ENCODE measurements at places on chromosomes 12 and 14.

DNA sequence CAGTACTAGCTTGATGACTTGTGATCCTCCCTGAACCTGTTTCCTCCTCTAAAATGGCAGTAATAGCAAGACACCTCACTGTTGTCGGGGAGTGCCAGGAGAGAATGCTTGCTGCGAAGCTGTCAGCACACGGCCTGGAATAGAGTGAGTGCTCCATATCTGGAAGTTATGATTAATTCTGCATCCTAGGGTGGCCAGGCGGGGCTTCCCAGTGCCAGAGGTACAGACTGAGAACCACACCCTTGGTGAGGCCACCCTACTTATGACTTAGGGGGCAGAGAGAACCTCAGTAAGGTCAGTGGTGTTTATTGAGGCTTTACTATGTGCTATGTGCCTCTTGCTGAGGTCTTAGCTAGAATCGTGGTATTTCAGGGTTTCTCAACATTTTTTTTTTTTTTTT is 20.1 kb downstream of the MORN3 start:
- DNase-seq = no peak

DNA sequence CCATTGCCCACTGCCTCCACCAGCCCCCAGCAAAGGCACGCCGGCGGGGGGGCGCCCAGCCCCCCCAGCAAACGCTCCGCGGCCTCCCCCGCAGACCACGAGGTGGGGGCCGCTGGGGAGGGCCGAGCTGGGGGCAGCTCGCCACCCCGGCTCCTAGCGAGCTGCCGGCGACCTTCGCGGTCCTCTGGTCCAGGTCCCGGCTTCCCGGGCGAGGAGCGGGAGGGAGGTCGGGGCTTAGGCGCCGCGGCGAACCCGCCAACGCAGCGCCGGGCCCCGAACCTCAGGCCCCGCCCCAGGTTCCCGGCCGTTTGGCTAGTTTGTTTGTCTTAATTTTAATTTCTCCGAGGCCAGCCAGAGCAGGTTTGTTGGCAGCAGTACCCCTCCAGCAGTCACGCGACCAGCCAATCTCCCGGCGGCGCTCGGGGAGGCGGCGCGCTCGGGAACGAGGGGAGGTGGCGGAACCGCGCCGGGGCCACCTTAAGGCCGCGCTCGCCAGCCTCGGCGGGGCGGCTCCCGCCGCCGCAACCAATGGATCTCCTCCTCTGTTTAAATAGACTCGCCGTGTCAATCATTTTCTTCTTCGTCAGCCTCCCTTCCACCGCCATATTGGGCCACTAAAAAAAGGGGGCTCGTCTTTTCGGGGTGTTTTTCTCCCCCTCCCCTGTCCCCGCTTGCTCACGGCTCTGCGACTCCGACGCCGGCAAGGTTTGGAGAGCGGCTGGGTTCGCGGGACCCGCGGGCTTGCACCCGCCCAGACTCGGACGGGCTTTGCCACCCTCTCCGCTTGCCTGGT is at the start of gene CDKN1B:
Gene CDKN1B, plus strand, starts transcription at position 576 of the 793 bp plus-strand sequence. CDS start 472 bp downstream, outside the sequence.
- DNase-seq = peak; percentile 99

- no peak for DNase-seq
Measured at GRCh38 chr12:19800884-19801283, 361.6 kb downstream of the AEBP2 start.

DNA sequence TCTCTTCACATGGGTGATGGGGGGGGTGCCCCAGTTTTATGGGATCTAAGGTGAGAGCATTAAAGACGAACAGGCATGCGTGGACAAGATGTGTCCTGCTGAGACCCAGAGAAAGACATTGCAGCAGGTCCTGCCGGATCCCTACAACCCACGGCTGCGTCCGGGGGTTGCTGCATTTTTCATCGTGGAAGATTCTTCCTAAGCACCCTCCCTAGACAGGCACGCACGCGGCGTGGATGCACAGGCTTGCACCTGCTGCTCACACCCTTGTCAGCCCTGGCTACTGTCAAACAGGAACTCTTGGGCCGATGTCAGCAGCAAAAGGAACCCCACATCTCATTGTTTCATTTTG is 280.6 kb upstream of the RTL1 start:
- DNase-seq = no peak

DNA sequence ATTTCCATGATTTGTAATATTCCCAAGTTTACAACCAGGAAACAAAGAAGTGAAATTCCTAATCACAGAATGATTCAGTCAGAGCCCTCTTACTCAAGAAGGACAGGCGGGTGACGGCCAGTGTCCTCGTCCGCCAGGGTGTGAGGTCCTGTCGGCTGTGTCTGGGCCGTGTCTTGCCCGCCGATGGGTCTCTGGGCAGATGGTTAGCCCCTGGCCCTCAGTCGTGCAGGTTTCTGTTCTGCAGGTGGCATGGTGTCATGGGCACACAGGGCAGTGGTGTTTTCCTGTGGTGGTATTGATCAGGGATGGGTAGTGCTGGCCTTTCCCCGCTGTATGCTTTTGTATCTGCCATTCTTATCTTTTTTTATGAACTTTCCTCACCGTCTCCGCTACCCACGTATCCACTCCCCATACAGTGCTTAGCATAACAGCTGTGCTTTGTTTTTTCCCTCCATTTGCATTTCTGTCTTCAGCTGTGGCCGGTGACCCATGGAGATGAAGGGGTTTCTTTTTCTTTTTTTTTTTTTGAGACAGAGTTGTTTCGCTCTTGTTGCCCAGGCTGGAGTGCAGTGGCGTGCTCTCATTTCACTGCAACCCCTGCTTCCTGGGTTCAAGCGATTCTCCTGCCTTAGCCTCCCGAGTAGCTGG is 100.7 kb downstream of the TSPAN9 start:
- DNase-seq = no peak

- no peak for DNase-seq
Measured at GRCh38 chr14:74271365-74271764, 31.4 kb downstream of the ABCD4 start.

DNA sequence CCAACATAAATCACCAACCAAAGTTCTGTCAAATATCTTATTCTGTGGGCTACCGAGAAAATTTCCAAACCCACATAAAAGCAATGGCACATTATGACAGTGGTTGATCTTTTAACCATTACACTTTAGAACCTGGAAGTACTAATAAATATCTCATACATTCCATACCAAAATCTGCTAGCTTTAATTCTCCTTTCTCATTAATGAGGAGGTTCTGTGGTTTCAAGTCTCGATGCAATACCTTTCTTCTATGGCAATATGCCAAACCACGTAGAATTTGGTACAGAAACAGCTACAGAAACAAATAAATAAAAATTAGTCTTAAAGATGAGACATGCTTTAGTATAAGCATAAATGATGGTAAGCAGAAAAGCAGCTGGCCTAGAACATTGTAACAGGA is 100.7 kb downstream of the ELK3 start:
- DNase-seq = no peak

DNA sequence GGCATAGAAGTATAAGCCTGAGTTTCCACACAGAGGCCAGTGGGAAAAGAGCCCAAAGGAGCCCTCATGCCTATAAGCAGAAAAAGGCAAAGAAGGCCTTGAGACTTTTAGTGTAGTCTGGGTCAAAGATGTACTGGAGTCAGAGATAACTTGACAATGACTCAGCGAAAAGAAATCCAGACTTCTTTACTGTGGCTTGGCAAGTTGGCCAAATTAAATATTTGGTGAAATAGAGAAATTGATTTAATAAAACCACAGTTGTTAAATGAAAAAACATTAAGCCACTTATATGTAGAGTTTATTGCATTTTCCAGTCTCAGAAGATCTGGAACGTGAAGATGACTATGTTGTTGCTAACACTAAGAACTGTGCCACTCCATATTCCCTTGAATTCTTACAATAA is 105.1 kb downstream of the TMTC3 start:
- no peak for DNase-seq

GRCh38 chr12:69509904-69510827 is 40.0 kb downstream of the FRS2 start:
- DNase-seq = peak; percentile 30

DNA sequence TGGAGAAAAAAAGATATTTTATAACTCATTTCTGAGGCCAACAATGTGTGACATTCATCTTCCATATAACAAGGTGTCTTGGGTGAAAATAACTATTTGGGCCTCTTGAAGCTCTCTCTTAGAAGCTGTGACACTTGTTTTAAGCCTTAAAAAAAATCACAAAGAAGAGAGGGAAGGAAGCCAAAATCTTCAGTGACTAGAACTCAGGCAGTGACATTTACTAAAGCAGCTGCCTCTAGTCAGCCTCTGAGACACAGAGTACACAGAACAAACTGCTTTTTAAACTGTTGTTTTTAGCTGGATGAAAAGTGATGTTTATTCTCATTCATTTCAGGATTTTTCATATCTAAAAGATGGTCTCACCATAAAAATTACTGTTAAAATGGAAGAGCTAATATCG is 793.6 kb downstream of the GALC start:
- DNase-seq = peak; percentile 44

GRCh38 chr14:101476916-101477553 is 84.3 kb upstream of the DIO3 start:
- DNase-seq = peak; percentile 98

DNA sequence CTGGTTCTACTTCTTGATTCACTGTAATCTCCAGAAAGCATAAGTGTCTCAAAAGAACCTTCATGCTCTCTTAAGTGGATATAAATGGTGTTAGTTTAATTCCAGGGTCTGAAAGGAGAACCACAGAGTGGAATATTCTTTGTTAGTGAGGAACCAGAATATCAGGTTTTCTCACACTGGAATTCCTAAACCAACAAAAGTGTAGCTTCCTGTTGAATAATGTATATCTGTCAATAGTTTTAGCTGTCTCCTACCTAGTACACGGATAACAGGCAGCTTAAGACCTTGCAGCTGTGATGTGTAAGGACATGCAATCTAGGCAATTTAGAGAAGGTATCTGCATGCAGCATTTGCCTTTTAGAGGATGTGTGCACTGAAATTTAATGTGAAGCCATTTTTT is 24.0 kb downstream of the LRIG3 start:
- peak; percentile 70 for DNase-seq

DNA sequence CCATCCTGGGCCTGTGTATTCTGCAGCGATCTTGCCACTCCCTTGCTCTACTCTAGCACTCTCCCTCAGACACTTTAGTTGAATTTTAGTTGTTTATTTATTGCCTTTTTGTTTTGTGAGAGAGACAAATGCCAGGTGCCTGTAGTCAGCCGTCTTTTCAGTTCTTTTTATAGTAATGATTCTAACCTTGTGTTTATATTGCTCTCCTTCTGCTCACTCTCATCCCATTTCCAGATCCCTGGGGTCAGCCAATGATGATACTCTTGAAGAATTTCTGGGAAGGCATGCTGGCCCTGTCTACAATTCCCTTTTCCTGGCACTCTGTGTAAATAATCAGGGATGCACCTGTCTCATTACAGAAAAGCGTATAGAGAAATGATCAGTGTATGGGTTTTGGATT is 334.1 kb upstream of the MIS18BP1 start:
- DNase-seq = no peak
